ENCODE measurements at places on chromosomes 4 and X.

DNA sequence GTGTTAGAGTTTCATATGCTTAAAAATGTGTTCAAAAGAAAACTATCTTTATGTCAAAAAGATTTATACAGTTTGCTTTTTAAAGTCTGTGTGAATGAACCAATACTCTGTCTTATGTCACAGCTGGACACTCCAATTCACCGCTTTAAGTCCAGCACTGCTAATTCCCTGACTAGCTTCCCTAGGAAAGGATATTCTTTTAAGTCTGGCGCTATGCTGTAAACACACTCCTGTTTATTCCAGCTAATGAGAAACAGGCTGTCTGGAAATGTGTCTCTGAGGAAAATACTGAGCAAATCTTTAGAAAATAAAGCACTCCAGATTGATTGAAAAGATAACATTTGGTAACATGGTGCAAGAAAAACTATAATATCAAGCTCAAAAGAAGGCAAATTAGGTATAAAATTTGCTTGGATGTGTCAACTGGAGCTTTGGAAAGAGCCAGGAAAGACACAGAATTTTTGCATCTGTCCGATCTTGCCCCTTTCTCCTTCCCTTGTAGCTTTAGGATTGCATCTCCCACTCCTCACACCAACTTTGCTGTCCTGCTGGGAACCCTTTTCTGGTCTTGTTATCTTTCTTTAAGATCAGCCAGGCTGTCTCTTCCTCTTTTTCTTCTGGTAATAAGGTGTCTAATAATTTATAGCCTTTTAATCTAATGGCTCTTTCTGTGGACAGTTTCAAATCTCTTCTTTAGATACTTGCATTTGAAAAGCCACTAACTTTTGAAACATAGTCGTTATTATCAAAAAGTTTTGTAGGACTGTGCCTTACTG is 40.9 kb upstream of the VEGFC start:
- no peak for DNase-seq

GRCh38 chrX:86148594-86148993 is 343 bp downstream of the DACH2 start:
- DNase-seq = no peak

- no peak for DNase-seq
These were observed 74.4 kb downstream of the RPS3A start for GRCh38 chr4:151173871-151174270.

- DNase-seq = no peak
These were observed 424.5 kb upstream of the CTSO start for GRCh38 chr4:156378033-156378665.

GRCh38 chr4:143393195-143393594 is 56.5 kb downstream of the GAB1 start:
- no peak for DNase-seq

DNA sequence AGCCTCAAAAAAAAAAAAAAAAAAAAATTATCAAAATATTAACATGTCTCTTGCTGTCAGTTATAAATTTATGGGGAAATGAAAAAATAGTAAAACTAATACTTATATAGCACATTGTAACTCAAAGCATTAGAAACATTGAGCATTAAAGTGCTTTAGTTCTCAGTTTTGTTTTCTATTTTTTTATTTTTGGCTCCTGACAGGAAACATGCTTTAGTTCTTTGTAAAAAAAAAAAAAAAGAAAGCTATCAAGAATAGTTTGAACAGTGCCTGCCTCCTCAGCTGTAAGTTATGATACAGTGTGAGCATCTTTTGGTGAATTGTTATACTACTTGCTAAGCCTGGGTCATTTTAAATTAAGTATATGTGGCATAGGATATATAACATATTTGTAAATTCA is 5.1 kb upstream of the CENPC start:
- no peak for DNase-seq

- DNase-seq = no peak
These were observed 49.1 kb downstream of the APOOL start for GRCh38 chrX:85052636-85053343.

DNA sequence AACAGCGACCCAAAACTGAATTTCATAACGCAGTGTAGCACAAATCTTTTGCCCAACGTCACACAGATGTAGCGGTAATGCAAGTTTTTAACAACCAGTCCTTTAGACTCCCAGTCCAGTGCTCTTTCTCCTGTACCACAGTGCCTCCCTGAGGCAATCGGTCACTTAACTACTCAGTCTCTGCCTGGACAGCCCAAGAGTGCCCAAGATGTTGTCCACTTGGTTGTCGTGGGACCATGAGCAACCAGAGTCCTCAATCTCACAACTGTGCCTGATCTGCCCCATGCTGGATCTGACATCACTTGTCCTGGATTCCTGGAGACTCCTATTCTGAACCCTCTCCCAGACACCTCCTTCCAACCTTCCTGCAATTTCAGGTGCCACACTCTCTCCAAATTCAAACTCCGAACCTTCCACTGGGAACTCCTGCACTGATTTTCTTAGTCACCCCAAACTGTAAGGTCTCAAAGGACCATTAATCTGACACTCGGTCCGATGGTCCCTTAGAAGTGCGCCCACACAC is 702 bp downstream of the MMGT1 start:
- DNase-seq = no peak

DNA sequence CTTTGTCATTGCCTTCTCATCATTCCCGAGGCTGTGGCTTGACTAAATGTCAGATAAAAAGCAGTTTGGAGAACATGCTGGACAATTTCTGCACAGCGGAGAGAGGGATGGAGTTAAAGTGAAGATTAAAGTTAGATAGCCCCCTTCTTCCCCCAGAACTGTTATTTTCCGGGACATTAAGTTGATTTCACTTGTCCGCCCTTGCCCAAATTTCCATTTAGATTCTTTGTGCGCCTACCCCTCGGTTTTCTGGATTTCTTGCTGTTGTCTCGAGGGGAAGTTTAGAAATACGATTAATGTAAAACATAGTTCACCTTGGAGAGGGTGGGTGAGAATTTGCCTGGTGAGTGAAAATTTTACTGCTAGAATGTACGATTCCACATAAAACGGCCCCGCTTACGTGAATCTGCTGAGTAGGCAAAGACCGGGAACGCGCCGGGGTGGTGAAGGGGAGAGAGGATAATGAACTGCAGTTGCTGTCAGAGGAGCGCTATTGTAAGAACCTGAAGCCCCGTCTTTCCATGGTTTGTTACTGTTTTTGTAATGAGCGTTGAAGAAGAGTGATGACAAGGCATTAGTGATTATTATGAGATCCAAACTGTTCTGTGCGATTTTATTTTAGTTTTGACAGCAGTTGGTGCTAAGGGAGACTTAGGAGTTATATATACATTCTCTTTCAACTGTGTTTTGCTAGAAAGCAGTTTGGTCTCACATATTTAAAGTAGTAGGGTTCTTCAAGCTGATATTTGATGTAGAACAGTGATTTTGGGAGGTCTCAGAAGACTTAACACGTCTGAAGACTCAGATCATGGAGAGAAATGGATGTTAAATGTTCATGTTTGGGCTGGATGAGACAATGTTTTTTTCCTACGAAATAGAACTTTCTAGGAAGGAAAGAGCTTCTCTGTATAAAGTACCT is 73.0 kb downstream of the AFF1 start:
- peak; percentile 26 for DNase-seq

All from stimulated activated CD8-positive, alpha-beta memory T cell treated with anti-CD3 and anti-CD28 coated beads, Interleukin-2, amount 100 ng/mL, for 48 hours (primary cell).